ENCODE measurements at places on chromosomes 12 and 14.

DNA sequence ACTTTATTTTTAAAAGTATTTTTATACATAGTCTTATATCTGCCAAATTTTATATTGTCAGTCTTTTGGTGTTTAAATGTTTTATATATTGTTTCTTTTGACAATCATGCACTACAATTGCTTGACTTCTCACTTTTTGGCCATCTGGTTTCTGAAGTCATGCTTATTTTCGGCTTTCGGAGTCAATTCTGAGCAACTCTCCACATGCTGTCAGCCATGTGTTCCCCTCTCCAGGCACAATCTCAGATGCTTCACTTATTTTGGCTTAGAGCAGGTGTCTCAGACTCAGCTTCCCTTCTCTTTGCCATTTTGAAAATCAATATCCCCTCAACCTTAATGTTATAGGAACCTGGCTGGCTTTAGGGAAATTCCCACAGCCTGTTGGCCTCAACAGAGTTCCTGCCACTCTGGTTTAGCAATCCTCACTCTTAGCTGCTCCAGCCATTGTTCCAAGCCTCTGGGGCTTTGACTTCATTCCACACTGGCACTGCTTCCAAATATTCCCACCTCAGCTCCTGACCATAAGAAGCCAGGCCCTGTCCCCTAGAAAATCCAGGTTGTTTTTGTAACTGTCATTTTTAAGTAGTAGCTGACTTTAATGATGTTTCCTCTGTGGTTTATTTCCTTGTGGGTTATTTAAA, 125.5 kb upstream of the FAR2 start:
- no peak for DNase-seq

- DNase-seq, result peak; percentile 37
Measured at GRCh38 chr12:34402899-34403705, 380.8 kb downstream of the ALG10 start.

GRCh38 chr14:88198446-88198845, 124.6 kb downstream of the KCNK10 start:
- DNase-seq, result no peak

DNA sequence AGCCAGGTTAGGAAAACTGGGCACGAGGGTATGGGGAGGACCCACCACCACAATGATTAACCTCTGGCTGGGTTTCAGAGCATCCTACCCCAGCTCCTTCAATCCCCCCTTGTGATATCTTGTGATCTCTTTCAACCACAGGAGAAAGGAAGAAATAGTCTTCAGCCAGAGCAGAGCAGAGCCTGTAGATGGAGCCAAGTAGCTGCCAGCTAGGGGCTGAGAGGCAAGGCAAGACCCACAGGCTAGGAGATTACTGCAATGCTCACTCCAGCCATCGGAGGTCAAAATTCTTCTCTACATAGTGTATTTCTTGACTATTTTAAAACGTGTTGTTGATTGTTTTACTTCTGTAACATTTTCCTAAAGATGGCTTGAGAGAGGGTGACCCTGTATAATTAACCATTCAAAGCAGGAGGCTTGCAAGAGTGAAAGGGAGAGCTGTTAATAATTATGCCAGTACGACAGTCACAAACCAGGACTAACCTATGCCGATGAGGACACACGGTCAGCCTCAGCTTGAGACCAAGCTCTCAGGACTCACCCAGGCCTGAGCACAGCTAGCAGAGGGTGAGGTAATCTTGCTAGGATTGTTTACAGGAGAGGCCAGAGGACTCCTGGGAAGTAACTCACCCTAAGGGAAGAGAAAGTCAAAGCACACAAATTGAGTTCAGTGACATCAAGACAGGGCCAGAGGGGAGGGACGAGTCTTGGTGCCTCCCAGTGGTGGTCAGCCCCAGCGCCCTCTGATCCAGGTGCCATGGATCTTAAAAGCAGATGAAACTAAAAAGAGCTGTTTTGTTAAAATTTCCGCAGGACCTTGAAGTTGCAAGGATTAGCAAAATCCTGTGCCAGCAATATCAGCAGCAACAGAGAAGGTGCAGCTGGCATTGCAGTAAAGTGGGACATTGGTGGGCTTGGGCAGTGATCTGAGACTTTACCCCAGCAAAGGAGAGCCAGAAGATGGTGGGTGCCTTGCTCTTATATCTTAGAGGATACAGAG, 29.8 kb upstream of the CDKN3 start:
- peak; percentile 84 for DNase-seq

DNA sequence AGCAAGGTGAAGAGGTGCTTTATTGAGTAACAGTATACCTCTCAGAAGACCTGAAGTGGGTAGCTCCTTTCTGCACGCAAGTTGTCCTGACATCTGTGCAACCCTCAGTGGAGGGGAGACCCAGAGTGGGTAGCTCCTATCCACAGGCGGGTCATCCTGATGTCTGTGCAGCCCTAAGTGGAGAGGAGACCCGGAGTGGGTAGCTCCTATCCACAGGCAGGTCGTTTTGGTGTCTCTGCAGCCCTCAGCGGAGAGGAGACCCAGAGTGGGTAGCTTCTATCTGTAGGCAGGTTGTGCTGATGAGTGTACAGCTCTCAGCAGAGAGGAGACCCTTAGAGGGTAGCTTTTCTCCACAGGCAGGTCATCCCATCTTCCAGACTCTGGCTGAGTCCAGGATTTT, 45.1 kb upstream of the PRPF39 start:
- no peak for DNase-seq

- no peak for DNase-seq
Measured at GRCh38 chr12:130487636-130488357, 150.1 kb downstream of the PIWIL1 start.

- peak; percentile 83 for DNase-seq
Measured at GRCh38 chr12:130916241-130916911, 37.3 kb upstream of the ADGRD1 start.

- DNase-seq, result no peak
Measured at GRCh38 chr12:106771425-106771824, 3.1 kb upstream of the RIC8B start.

DNA sequence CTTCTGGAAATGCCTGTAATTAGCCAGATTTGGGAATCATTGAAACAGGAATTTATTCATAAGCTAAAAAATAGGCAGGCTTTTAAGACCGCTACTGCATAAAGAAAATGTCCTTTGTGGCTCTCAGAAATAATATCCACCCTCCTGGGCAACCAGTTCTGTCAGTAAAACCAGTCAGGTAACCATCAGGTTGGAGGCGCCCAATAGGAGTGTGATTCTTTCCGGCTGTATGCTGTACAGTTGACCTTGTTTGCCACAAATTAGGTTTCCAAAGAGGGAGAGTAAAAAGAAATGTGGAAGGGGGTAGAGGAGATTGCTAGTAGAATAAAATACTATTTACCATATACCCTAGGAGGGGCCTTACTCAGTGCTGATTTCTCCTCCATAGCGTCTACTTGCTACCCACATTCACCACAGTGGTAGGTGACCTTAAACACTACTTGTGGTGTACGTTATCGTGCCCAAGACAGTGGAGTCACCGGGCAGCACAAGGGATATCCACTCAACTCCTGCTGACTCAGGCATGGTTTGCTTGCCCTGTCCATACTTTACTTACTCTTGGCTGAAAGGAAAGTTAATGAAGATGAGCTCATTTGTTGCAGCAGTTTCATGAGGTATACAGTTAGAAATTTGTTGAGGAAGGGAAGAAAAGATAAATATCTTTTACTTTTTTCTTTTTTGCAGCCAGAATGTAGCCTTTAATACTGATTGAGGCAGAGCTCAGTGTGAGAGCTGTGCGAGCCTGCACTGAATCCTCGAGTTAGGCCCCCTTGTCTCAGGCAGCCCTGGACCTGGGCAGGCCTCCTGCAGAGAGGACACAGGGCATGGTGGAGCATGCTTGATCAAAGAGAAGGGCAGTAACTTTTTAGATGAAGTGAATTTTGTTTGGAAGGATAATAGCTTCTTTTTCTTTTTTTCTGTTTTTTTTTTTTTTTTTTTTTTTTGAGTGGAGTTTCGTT, 76.7 kb downstream of the DIP2B start:
- DNase-seq, result peak; percentile 71

Measured in islet precursor cell (in vitro differentiated cells).